ENCODE measurements at places on chromosomes 16 and 17.

- no peak for DNase-seq
Observed at GRCh38 chr16:74982256-74982655, 2.7 kb downstream of the WDR59 start.

GRCh38 chr17:50661348-50661747, 26.7 kb downstream of the ABCC3 start:
- DNase-seq = no peak

- peak; percentile 70 for DNase-seq
Observed at GRCh38 chr17:37710344-37710886, 34.4 kb downstream of the HNF1B start.

- no peak for DNase-seq
Observed at GRCh38 chr16:68948230-68948910, 105.0 kb downstream of the TANGO6 start.

GRCh38 chr17:48960834-48961515, 7.4 kb downstream of the GIP start:
- peak; percentile 7 for DNase-seq
